Stimulated activated CD8-positive, alpha-beta memory T cell treated with anti-CD3 and anti-CD28 coated beads, Interleukin-4, amount 100 ng/mL, for 1 hour (primary cell): ENCODE measurements at places on chromosomes 1 and 21.

DNA sequence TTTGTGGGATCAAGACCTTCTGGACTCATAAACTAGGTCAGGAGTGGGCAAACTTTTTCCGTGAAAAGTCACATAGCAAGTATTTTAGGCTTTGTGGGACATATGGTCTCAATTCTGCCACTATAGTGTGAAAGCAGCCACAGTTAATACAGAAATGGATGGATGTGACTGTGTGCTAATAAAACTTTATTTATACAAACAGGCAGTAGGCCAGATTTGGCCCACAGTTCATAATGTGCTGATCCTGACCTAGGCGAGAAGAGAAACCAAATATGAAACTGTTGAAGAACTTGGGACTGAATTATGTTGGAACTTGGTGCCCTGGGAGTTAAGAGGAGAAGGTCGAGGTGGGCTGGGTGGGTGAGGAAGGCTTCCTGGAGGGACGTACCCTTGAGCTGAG is 17.1 kb downstream of the PADI3 start:
- DNase-seq, result no peak

- DNase-seq, result peak; percentile 18
Measured at GRCh38 chr1:116987256-116987555, 14.4 kb upstream of the CD101 start.

GRCh38 chr1:208085655-208086515 is 158.3 kb downstream of the PLXNA2 start:
- DNase-seq, result no peak

GRCh38 chr1:203547771-203548421 is 53.9 kb downstream of the OPTC start:
- no peak for DNase-seq

GRCh38 chr1:165857046-165857801 is 29.8 kb downstream of the UCK2 start:
- no peak for DNase-seq

GRCh38 chr1:218664385-218665170 is 319.4 kb downstream of the TGFB2 start:
- no peak for DNase-seq

GRCh38 chr1:60503266-60503925 is 429.8 kb upstream of the C1orf87 start:
- DNase-seq, result no peak

DNA sequence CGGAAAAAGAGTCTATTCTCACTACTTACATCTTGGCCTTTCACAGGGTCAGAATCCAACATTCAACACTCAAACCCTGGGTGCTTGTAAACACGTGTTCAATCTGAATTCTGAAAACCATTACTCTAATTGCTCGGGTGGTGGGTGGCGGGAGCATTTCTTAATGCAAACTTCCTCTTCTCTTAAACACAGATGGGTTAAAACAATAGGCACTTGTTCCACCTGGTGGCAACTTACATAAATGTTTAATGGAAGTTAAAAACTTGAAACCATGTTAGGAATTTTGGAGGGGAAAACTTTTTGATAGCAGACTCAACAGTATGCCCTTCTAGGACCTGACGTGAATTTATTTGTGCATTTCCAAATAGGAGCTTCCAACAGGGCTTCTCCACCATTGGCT is 23.4 kb upstream of the TDRD10 start:
- no peak for DNase-seq

- DNase-seq, result no peak
Measured at GRCh38 chr1:76959556-76959955, 92.3 kb downstream of the ST6GALNAC5 start.

GRCh38 chr21:22885614-22886013 is 1887.4 kb downstream of the NCAM2 start:
- DNase-seq, result no peak

DNA sequence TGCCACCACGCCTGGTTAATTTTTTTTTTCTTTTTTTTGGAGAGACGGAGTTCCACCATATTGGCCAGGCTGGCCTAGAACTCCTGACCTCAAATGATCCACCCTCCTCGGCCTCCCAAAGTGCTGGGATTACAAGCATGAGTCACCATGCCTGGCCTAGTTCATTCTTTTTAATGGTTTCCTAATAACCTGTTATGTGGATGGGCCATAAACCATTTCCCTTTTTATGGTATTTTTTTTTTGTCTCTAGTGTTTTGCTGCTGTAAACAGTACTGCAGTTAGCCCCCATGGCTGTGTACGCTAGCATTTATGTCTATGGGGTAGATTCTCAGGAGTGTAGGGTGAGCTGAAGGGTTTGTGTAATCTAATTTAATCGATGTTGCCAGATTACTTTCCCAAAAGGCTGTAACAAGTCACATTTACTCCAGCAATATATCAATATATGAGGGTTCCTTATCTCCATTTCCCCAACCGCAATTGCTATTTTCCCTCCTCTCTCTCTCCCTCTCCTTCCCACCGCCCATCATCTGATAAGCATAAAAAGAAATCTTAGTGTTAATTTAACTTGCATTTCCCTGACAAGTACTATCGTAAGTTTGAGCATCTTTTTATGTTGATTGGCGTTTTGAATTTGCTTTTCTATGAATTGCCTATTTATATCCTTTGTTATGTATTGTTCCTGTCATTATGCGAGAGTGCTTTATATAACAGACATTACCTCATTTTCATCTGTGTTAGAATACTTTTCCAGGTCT is 28.7 kb downstream of the RCSD1 start:
- DNase-seq, result no peak

GRCh38 chr1:82836973-82837680 is 1036.4 kb downstream of the ADGRL2 start:
- no peak for DNase-seq

DNA sequence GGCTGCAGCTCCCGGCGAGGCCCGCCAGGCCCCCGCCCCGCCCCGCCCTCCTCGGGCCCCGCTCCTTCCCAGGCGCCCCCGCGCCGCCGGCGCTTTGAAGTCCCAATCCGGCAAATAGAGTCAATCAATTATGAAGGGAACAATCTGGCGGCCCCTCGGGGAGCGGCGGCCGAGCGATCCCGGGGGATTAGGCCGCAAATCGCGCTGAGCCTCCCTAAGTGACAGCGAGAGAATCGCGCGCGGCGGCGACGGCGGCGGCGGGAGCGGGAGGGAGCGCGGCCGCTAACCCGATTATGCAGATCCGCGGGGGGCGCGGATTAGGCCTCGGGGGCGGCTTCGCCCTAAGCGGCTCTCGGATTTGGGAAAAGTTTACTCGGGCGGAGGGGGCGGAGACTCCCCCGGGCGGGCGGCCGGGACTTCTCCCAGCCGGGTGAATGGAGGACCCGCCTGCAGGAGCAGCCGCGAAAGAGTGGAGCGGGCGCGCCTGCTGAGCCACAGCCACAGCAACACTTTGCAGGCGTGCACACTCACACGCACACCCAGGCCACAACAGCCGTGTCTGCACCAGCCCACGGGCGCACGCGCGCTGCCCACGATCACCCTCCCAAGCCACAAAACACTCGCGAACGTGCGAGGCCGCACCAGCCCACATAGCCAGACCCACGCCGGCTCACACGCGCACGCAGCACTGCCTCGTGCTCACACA is 23.0 kb upstream of the DMBX1 start:
- no peak for DNase-seq

- DNase-seq, result no peak
Measured at GRCh38 chr1:175873290-175873935, 130.0 kb upstream of the TNR start.

- no peak for DNase-seq
Measured at GRCh38 chr1:14039582-14040430, 339.8 kb downstream of the PRDM2 start.

GRCh38 chr1:171754353-171754705 is 12.5 kb upstream of the VAMP4 start:
- no peak for DNase-seq

DNA sequence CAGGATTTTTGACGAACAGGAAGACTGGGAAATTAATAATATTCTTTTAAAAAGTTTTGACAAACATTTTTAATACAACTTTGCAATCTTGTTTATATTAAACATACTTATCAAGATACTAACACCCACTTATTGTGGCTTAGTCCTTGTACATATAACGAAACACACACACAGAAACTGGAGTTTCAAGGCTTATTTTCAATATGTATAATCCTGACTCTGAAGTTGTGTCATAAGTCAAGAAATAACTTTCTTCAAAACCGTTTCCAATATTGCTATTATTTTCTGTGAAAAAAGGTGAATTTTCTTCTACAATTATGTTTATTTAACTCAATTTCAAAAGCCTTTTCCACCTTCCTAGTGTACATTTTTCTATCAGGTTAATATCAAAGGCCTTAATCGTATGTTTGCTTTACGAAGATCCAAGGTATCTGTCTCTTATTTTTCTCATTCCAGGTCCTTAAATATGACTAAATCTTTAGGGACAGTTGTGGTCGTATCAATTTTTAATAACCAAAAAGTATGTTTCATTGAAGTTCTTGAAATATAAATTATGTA is 1.8 kb downstream of the CDKN2C start:
- no peak for DNase-seq

GRCh38 chr21:42552407-42553336 is 39.0 kb downstream of the SLC37A1 start:
- no peak for DNase-seq

- no peak for DNase-seq
Measured at GRCh38 chr1:232367293-232367692, 262.6 kb downstream of the SIPA1L2 start.

DNA sequence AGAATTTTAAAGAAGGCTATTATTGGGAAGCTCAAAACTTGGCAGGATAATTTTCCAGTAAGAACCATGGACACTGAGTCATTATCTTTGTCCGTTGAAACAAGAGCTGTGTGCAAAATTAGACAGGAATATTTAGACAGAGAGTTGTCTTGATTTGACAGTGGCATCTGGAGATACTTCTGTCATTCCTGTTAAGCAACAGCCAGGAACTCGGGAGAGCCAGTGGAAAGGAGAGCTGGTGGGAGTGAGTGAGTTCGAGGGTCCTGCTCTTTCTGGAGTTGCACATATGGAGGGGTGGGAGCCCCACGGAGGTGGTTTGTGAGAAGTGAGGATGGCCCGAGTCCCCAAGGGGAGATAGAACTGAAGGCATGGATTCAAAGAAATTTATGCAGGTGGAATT is 3.1 kb downstream of the COQ8A start:
- no peak for DNase-seq

DNA sequence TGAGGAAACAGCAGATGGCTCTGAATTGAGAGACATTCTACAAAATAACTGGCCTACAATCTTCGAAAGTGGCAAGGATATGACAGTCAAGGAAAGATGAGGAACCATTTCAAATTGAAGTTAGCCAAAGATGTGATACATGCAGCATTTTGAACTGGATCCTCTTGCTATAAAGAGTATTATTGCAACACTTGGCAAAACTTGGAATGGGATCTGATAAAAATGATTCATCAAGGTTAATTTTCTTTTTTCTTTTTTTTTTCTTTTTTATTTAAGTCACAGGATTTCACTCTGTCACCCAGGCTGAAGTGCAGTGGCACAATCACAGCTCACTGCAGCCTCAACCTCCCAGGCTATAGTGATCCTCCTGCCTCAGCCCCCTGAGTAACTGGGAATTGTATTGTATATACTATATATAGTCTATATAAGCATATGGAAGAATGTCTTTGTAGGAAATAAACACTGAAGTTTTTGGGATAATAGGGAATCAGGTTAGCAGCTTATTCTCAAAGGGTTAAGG is 49.8 kb upstream of the GJA8 start:
- DNase-seq, result no peak

DNA sequence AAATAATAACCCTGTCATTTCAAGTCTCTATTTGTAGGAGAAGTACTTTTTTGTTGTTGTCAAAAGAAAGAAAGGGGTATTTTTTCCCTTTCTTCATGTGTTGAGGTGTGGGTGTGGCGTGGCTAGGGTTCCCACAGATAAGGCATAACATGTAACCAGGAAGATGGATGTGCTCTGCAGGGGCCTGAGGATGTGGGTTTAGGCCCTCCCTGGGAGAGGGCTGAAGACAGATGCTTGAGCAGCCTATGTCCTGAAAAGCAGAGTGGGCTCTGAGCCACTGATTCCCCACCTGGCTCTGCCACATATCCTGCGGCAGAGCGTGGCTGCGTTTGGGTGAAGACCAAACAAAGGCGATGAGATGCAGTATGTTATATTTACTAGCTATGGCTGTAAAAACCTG is 13.9 kb upstream of the ADAR start:
- no peak for DNase-seq

GRCh38 chr1:44531785-44532566 is 126.9 kb downstream of the RNF220 start:
- DNase-seq, result no peak

- DNase-seq, result no peak
Measured at GRCh38 chr1:234658138-234658537, 48.2 kb upstream of the IRF2BP2 start.

GRCh38 chr1:209490013-209490412 is 93.5 kb upstream of the CAMK1G start:
- DNase-seq, result no peak

- DNase-seq, result no peak
Measured at GRCh38 chr1:44559330-44559729, 115.0 kb downstream of the TMEM53 start.

DNA sequence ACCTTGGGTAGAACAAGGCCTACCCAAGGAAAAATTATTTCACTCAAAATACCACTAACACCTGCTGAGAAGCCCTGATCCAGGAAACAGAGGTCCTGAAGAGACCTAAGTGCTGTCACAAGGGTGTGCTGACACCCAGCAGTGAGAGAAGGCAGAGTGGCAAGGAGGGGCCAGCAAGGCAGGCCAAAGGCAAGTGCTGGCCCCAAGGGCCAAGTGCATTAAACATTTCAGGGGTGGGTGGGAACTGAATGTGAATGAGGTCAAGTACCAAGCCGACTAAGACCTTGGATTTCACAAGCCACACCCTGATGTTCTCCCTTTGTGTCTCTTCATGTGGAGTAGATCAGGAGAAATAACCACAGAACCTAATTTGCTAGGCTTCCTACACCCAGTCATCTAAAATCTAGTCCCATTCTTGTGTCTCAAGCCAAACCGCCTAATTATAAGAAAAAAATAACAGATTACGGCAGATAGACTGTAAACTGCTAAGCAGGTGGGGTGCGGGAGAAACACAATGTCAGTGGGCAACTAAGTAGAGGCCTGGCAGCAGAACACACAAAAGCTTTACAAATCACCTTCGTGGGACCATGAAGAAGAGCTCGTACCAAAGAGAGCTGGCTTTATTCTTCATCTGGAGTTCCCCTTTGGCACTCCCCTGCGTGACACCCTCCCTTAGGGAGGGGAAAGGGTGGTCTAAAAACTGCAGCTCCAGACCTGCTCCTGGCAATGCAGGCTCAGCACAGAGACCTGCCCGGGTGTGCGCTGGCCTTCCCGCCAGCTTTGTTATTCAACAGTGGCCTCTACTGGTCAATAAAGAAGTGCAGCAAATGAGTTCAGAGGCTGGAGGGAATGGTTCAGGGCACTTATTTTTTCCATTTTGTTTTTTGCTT is 8.7 kb downstream of the UBE2G2 start:
- DNase-seq, result peak; percentile 29

GRCh38 chr1:33902486-33903209 is 38.8 kb downstream of the HMGB4 start:
- no peak for DNase-seq
